ENCODE measurements at places on chromosomes 3 and 15. TPM values are rescaled to one million over a fixed set of nuclear protein-coding genes. Genes with fewer than 3 reads are reported as not detected.

GRCh38 chr15:96255599-96255998, 74.9 kb upstream of the NR2F2 start:
- H3K36me3 ChIP-seq = no peaks in the 10 kb centered on the region
- no peaks in the 10 kb centered on the region for H3K4me1 ChIP-seq
- H3K27me3 ChIP-seq = no peaks in the 10 kb centered on the region
- no peak overlapping the region for H3K4me3 ChIP-seq
- no peak for DNase-seq

DNA sequence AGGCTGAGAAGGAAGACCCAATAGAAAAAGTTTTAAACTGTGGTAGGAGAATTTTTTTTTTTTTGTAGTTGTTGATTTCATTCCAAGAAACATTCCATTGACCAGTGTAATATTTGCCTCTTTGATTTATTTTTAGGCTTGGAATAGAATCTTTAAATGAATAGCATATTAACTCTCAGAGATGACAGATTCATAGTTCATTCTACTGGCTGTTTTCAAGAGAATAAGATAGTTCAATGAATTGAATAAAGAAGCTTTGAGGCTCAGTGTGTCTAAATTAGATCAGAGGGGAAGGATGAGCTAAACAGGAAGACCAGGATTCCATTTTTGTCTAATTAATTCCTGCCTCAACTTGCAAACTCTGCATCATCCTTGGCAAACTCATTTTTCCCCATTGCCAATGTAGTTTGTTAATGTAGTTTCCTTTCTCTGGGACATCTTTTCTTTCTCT, 98.4 kb downstream of the NAALADL2 start:
- DNase-seq = no peak
- H3K4me3 ChIP-seq = peak overlapping the region; percentile 24
- no peaks in the 10 kb centered on the region for H3K36me3 ChIP-seq
- peak overlapping the region; percentile 78 for H3K27ac ChIP-seq

- no peaks in the 10 kb centered on the region for H3K27me3 ChIP-seq
- peak; percentile 22 for DNase-seq
- no peak overlapping the region for H3K4me3 ChIP-seq
- H3K4me1 ChIP-seq = peaks cover 10% of the 10 kb centered on the region
These were observed 91.0 kb downstream of the LRTM1 start for GRCh38 chr3:54836871-54837270.

- H3K4me1 ChIP-seq = no peaks in the 10 kb centered on the region
- H3K4me3 ChIP-seq = no peak overlapping the region
- no peak for DNase-seq
These were observed 46.9 kb upstream of the COL6A6 start for GRCh38 chr3:130470126-130470525.

DNA sequence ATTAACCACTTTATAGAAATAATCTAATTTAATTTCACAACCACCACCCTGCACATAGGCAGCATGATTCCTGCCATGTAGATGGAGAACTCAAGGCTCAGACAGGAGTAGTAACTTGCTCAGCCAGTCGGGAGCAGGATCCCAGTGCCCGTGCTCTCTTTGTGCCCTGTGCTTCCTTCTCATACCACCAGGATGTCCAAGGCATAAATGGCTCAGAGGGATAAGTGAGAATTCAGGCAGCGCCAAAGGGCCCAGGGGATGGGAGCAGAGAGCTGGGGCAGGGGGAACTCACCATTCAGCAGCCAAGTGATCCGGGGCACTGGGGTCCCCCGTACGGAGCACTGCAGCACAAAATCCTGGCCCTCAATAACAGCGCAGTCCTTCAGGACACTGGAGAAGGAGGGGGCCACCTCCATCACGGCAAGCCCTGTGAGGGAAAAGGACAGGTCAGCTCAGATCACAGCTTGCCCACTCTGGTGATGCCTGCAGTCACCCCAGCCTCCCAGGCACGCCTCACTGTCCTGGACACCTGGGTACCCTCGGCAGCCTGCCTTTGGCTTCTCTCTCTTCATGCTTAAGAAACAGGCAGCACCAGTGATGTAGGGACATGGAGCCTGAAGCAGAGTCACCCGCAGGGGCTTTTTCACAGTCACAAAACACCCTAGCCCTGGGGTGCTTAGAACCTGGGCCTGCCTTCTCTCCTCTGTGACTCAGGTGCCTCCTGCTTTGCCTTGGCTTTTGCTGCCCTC, 141.0 kb upstream of the HACD2 start:
- H3K36me3 ChIP-seq = peaks cover 55% of the 10 kb centered on the region
- no peak overlapping the region for H3K27ac ChIP-seq
- DNase-seq = no peak

DNA sequence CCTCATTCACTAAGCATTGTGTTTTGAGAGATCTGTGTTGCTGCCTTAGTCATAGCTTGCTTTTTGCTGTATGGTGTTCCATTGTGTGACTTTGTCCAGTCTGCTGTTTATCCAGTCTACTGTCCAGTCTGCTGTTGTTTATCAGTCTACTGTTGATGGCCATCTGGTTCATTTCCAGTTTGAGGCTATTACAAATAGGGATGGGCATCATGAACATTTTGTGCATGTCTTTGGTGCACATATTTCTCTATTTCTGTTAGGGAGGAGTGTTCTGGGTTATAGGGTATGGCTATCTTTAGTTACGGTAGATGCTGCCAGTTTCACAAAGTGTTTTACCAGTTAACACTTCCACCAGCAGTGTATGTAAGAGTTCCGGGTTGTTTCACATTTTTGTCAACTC, 22.2 kb upstream of the CLEC3B start:
- H3K36me3 ChIP-seq = peaks cover 45% of the 10 kb centered on the region
- H3K27ac ChIP-seq = no peak overlapping the region
- no peaks in the 10 kb centered on the region for H3K4me1 ChIP-seq
- H3K27me3 ChIP-seq = no peaks in the 10 kb centered on the region
- DNase-seq = no peak

DNA sequence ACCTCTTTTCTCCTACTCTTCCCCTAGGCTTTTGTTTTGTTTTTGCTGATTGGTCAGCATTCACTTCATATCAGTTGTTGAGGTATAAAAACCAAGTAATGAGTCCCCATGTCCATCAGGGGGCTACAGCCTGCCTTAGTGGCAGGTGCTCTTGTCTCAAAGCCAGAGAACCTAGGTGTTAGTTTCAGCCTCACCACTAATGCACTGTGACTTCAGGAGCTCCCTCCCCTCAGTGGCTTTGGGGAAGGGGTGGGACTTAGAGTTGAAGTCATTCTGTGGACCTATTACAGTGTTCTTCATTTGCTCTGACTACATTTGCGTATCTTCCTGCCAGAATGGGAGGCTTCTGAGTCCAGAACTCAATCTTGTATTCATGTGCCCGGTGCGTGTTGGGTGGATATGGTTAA, 41.6 kb downstream of the NR2C2 start:
- H3K27ac ChIP-seq = no peak overlapping the region
- H3K4me3 ChIP-seq = no peak overlapping the region
- no peak for DNase-seq
- peaks cover 7% of the 10 kb centered on the region for H3K36me3 ChIP-seq

DNA sequence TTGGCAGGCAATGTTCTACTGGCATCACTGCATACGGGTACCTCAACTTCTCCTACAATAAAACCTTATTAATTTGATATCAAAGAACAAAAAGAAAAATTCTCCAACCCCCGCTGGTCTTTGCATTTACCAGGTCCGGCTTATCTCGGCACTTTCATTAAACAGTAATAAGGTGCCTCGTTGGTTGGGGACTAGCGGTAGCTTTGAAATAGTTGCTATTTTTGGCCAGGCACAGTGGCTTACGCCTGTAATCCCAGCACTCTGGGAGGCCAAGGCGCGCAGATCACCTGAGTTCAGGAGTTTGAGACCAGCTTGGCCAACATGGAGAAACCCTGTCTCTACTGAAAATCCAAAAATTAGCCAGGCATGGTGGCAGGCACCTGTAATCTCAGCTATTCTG, 32.0 kb upstream of the CGNL1 start:
- no peak overlapping the region for H3K4me3 ChIP-seq
- DNase-seq = no peak
- H3K4me1 ChIP-seq = peaks cover 4% of the 10 kb centered on the region

- DNase-seq = peak; percentile 25
- peak overlapping the region; percentile 72 for H3K27ac ChIP-seq
- peaks cover 4% of the 10 kb centered on the region for H3K4me1 ChIP-seq
- no peaks in the 10 kb centered on the region for H3K27me3 ChIP-seq
- no peak overlapping the region for H3K4me3 ChIP-seq
These were observed 29.3 kb upstream of the SH3BP5 start for GRCh38 chr3:15361494-15362214.

DNA sequence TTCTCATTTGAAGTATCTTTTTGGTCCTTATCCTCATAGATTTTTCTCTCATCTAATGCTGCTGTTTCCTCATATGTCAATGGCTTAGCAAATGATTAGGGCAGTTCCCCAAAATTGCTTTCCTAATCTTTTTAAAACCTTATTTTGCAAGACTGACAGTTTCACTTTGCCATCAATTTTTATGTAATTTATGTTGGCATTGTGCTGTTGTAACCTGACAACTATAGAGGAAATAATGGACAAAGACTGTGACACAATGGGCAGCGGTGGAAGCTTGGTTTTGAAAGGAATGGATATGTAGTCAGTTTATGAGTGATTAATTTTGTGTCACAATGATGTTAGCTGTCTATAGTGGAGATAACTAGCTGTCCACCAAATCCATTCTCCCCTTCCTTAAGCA, 10.6 kb upstream of the SH3BP5 start:
- H3K4me3 ChIP-seq = no peak overlapping the region
- no peaks in the 10 kb centered on the region for H3K27me3 ChIP-seq
- DNase-seq = no peak
- H3K4me1 ChIP-seq = no peaks in the 10 kb centered on the region
- no peak overlapping the region for H3K27ac ChIP-seq
- no peaks in the 10 kb centered on the region for H3K36me3 ChIP-seq

DNA sequence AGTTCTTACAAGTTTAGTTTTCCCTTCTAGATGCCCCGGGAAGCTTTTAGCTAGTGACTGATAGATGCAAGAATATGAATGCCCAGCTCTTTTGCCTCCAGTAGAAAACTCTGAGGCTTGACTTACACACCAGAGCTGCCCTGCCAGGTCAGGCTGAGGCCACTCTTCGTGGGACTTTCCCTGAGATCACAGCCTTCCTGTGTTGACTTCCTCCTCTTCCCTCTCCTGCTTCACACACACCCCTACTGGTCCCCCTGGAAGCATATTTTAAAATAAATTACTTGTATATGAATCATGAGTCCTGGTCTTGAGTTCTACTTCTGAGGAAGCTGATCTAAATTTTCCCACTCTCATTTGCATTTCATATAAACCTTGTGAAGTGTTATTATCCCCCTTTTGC, 413.7 kb downstream of the PDCD6IP start:
- DNase-seq = no peak
- H3K4me1 ChIP-seq = peaks cover 2% of the 10 kb centered on the region
- no peaks in the 10 kb centered on the region for H3K27me3 ChIP-seq
- H3K4me3 ChIP-seq = no peak overlapping the region
- H3K27ac ChIP-seq = no peak overlapping the region

DNA sequence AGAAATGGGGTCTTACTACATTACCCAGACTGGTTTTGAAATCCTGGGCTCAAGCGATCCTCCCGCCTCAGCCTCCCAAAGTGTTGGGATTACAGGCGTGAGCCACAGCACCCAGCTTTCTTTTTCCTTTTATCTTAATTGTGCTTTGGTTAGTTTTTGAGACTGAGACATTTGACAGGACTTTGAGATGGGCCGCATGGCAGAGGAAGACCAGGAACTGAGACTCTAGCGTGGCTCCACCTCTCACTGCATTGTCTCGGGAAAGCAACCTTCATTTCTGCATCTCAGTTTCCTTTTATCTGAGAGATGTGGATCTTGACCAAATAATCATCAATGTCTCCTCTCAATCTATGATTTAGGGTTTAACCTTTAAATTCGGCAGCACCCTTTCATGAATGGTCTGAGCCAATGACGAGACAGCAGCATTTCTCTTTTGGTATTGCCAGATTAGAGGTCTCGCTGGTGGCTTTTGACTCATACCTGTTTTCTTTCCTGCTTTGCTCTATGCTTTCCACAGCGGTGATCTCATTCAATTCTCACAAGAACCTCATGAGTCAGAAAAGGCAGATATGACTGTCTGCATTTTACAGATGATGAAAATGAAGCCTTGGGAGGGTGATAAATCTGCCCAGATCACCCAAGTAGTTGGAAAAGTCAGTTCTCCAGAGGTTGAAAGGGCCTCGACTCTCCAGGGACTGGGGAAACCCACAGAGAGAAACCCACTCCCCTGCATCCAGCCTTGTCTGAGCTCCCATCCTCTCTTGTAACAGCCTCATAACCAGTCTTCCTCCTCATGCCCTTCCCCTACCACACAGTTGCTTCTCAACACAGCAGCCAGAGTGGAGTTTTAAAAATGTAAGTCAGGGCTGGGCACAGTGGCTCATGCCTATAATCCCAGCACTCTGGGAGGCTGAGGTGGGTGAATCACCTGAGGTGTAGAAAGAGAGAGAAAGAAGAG, 84.8 kb upstream of the FOXB1 start:
- H3K27me3 ChIP-seq = peaks cover 16% of the 10 kb centered on the region
- no peaks in the 10 kb centered on the region for H3K4me1 ChIP-seq
- no peak overlapping the region for H3K4me3 ChIP-seq
- no peaks in the 10 kb centered on the region for H3K36me3 ChIP-seq
- no peak for DNase-seq
- H3K27ac ChIP-seq = no peak overlapping the region

GRCh38 chr3:184884359-184885017, 72.5 kb downstream of the VPS8 start:
- H3K4me3 ChIP-seq = no peak overlapping the region
- peaks cover 16% of the 10 kb centered on the region for H3K36me3 ChIP-seq
- no peak overlapping the region for H3K27ac ChIP-seq
- H3K27me3 ChIP-seq = no peaks in the 10 kb centered on the region
- no peaks in the 10 kb centered on the region for H3K4me1 ChIP-seq

GRCh38 chr3:73215281-73215680, 153.8 kb downstream of the EBLN2 start:
- no peaks in the 10 kb centered on the region for H3K36me3 ChIP-seq
- H3K4me1 ChIP-seq = peaks cover 7% of the 10 kb centered on the region
- H3K27me3 ChIP-seq = no peaks in the 10 kb centered on the region
- H3K27ac ChIP-seq = peak overlapping the region; percentile 55

DNA sequence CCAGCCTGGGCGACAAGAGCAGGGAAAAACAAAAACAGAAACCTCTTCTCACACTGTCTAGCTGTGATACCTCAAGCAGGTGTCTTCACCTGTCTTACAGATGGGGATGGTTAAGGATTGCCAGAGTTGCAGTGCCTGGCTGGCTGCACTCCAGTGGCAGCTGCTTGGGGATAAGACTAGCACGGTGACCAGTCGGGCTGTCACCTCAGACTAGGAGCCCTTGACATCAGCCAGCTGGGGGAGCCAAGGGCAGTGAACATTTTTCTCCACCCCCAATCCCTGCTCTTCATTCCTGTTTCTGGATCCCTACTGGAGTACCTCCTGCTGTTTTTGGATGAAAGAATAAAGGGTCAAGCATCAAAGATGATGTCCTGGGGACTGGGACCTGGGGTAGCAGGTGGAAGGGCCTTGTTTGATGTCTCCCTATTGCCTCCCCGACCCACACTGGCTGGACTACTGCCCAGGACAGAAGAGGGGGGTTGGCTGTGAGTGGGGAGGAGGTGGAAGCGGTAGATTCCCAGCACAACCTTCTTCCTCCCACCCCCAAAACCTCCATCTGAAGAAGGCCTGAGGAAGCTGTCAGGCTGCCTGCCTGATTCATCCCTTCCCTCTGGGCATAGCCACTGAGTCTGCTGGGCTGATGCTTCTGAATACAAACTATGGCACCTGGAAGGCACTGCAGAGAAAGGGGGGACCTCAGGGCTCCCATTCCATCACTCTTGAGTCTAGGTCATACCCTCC, 7.0 kb upstream of the CPNE9 start:
- H3K27me3 ChIP-seq = no peaks in the 10 kb centered on the region

The PDZRN3 gene
- 7.9 TPM for polyA plus RNA-seq

The IQSEC1 gene
- polyA plus RNA-seq = 6.2 TPM

The IMPG2 gene
- 0.10 TPM for polyA plus RNA-seq

The CRABP1 gene
- polyA plus RNA-seq = 1.6 TPM

The LRRC57 gene
- polyA plus RNA-seq = 8.9 TPM

The TUSC7 gene
- polyA plus RNA-seq = not detected

Measured in SK-N-SH (cell line).